Left kidney (tissue), 8 donors: ENCODE measurements at places on chromosomes 5 and 9. TPM values are rescaled to one million over a fixed set of nuclear protein-coding genes. Genes with fewer than 3 reads are reported as not detected.

Gene FOXD1
- 11.1 TPM for polyA plus RNA-seq

GRCh38 chr5:127865273-127865672 is 162.1 kb downstream of the CCDC192 start:
- no peak for DNase-seq

GRCh38 chr9:72827950-72828731 is 124.7 kb downstream of the ALDH1A1 start:
- no peak for DNase-seq

Gene IGIP
- polyA plus RNA-seq = 8.0 TPM

DNA sequence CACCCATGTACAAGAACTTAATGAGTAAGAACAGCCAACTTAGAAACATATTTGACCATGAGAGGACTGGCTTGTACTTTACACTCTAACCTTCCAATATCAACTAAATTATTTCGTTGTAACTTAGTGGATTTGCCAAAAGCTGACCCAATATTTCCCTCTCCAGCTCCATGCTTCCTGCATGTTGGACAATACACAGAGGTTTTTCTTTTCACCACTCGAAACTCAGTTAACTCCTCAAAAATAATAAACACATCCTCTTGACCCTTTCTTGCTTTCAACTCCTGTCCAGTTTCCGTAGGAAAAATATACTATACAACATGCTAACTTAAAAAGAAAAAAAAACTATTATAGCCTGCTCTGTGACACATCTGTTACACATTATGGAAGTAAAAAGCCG is 188.9 kb downstream of the MPDZ start:
- no peak for DNase-seq

Gene TMC1
- polyA plus RNA-seq = 1.3 TPM

DNA sequence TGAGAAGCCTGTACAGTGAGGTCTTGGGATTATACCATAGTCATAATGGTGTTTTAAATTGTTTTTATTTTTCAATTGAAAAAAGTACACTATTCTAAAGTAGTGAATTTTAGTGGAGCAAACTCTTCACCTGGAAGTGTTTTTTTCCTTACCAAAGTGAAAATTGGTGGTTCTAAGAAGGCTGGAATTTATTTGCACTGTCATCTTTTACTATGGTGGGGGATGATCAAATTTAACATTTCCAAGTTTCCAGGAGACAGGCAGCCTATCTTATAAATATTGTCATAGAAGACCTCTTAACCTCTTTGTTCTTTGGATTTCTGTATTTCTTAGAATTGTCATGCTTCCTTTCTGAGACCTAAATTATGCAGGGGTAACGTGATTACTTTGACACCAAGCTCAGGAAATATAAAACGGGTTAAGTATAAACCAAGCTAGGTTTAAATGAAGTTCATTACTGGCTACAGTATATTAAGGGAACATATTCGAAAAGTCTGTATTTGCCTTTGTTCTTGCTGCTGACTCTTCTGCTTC is 20.2 kb downstream of the NDFIP1 start:
- DNase-seq = no peak

DNA sequence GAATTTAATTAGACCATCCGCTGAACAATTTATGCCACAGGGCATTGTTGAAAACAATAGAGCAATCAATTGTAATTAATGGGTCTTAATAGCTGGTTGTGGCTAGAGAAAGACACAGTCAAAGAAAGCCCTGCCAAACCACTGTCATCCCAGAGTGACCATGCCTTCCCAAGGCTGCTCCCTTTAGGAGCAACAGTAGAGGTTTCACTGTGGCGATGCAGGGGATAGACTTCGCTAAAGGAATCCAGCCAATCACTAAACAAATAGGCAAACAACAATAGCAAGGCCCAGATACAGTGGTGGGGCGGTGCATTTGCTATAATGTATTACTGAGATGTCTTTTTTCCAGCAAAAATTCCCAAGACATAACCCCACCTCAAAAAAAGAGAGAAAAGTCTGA is 87.8 kb upstream of the SLC27A6 start:
- no peak for DNase-seq

Gene OLFM1
- polyA plus RNA-seq = 3.3 TPM
